Stimulated activated CD4-positive, alpha-beta T cell treated with anti-CD3 and anti-CD28 coated beads, Interleukin-2, amount 100 ng/mL, for 24 hours (primary cell): ENCODE measurements at places on chromosomes 2 and 18.

DNA sequence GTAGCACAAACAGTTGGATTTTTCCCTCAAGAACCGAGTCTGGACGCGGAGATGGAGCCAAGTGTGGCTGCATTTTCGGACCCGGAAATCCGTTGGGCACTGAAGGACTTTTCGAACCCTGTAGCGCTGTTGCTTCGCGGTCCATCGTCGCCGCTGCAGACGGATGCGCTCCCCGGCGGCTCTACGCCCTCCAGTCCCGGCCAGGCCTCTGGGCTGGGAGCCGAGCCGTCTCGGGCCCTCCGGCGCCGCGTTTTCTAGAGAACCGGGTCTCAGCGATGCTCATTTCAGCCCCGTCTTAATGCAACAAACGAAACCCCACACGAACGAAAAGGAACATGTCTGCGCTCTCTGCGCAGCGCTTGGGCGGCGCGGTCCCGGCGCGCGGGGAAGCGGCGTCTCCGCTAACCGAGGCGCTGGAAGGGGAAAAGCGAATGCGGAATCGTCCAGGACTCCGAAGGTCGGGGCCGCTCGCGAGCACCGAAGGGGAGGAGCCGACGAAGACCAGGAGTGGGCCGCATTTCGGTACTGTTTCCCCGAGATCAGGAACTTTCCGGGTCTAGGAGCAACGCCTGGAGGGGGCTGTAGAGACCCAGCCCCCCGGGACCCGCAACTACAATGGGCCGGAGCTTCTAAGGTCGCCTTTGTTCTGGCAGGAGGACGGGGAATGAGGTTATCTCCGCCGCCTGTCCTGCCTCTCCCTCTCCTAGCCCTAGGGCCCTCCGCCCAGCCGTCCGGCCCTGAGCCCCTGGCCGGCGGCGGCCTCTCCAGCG lies 3.2 kb downstream of the EMX1 start:
- peak; percentile 43 for DNase-seq

GRCh38 chr2:157574165-157574564 lies 54.5 kb downstream of the ACVR1C start:
- no peak for DNase-seq

- DNase-seq: no peak
Observed at GRCh38 chr2:70806013-70806412, 14.4 kb downstream of the CLEC4F start.

DNA sequence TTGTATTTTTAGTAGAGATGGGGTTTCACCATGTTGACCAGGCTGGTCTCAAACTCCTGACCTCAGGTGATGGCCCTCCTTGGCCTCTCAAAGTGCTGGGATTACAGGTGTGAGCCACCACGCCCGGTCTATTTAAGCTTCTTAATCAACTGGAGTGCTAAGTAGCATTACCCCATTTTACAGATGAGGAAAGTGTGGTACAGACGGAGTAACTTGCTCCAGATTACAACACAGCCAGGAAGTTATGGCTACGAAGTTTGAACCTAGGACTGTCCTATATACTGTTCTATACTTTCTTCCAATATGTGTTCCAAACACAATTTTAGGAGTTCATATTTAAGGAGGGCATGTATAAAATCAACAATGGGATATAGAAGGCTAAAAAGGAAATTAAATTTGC lies 197.7 kb downstream of the TGIF1 start:
- no peak for DNase-seq
